Midbrain (tissue), 1 donor: ENCODE measurements at places on chromosomes 5 and 9.

GRCh38 chr5:123170816-123171215, 81.8 kb downstream of the PRDM6 start:
- DNase-seq, result no peak

DNA sequence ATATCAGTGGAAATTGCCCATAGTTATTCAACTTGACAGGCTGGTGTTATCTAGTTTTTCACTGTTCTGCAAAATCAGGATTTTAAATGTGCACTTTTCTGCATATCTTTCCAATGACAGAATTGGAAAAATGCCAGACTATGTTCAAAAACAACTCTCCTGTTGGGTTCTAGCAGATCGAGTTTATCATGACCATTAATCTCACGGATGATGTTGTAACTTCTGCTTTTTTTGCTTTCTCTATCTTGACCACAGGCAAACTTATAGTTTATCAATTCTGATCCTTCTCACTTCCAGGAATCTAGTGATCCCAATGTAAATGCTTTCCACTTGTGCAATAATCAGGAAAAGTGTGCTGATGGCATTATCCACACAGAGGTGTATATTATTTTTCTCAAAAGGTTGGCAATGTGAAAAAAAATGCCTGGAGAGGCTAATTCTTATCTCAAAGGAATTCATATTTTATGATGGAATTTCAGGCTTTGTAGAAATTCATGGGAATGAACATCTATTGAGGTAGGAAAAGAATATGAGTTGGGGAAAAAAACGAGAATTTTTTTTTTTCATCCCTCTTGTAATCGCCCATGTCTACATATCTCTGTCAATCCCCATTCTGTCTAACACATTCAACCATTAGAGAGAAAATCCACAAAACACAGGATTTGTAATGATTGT, 73.6 kb upstream of the DAB2 start:
- DNase-seq, result no peak

- no peak for DNase-seq
Observed at GRCh38 chr5:35030426-35031100, 17.2 kb downstream of the AGXT2 start.

DNA sequence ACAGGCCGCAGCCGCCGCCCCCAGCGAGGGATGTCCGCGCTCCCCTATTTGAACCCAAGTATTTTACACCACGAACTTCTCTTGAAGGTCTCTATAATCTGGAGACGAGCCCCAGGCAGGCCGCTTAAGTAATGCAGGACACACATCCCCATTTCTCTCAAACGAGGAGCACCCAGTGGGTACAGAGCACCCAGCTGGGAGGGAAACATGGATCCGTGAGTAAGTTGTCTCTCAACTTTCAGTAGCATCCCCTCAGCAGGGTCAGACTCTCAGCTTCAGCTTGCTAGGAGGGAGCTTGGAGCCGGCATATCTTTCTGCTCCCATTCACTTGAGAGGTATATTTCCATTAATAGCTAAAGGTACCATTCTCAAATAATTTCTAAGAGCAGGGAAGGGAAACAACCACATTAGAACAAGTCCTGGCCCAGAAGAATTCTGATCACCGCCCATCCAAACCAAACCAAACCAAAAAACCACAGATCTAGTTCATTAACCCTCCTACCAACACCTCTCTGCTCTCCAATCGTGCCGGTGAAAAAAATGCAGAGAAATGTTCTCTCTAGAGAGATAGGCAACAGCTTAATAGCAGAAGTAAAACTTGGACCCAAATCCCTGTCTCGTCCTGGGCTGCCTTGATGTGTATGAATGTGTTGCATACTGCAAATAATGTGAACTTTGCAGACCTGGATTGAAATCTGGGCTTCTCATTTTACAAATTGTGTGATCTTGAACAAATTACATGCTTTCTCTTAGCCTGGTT, 910 bp downstream of the TDRD7 start:
- peak; percentile 13 for DNase-seq

GRCh38 chr5:72281764-72282499, 38.1 kb downstream of the MRPS27 start:
- no peak for DNase-seq

- no peak for DNase-seq
Observed at GRCh38 chr5:60519372-60519771, 180.6 kb downstream of the DEPDC1B start.

GRCh38 chr5:133794771-133795415, 173.5 kb downstream of the C5orf15 start:
- DNase-seq, result no peak

DNA sequence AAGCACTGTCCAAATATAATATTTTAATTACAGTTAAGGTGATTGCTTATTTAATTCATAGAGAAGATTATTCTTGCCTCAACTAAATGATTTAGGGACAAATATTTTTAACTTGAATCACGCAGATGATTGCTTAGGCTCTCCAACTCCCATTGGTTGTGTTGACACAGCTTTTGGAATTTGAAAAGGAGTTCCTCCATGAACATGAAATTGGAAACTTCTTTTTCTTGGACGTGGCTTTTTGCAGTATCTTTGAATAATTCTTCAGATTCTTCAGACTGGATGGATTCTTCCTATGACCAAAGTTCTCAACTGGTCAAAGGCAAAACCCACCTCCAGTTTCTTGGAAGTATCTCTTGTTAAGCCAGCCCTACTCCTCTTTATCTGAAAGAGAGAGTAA, 456.4 kb upstream of the KLF4 start:
- DNase-seq, result no peak

DNA sequence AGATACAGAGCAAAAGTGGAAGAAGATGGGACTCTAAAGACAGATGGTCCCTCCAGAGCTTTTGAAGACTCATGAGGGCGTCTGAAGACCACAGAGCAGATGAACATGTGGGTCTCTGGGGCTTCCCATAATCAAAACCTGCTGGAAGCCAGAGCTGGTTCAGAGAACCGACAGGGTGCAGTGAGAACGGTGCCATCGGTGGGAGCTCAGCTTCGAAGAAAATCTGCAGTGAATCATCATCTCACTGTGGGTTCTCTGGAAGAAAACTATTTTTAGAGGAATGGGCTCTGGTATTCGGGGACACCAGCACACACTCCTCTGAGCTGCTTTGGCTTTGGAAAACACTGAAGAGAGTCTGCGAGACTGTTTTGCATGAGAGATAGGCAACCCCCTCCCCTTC, 222.4 kb upstream of the PANK3 start:
- no peak for DNase-seq

- no peak for DNase-seq
Observed at GRCh38 chr9:135746565-135746964, 44.6 kb downstream of the KCNT1 start.

DNA sequence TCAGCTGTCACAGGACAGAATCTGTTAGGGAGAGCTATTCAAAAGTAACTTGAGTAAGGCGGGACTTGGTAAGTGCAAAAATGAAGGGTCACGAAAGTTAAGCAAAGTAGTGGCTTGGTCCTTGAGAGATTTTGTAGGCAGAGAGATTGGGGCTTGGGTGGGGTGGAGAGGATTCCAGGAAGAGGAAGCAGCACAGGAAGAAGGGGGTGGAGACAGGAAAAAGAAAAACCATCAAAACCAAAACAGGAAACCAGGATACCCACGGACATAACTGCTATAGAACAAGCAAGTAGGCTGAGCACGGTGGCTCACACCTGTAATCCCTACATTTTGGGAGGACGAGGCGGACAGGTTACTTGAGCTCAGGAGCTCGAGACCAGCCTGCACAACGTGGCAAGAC, 3.7 kb downstream of the ROPN1L start:
- no peak for DNase-seq

DNA sequence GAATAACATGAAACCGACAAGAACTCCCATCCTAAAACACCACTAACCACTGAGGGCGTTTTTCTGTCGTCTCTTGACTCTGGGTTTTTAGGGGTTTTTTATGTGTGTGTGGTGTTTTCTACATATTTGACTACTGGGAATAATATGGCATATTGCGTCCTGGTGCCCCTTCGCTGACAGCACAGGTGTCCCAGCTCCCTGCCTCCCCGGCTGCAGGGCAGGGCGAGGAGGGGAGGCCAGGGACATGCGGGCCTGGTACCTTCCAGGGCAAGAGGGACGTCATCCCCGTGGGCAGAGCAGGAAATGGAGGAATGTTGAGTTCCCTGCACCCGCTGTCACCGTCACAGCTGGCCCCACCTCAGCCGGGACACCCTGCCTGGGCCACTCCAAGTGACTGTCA, 34.8 kb downstream of the VAV2 start:
- DNase-seq, result no peak

GRCh38 chr9:114769624-114770023, 36.2 kb downstream of the TNFSF15 start:
- DNase-seq, result no peak

DNA sequence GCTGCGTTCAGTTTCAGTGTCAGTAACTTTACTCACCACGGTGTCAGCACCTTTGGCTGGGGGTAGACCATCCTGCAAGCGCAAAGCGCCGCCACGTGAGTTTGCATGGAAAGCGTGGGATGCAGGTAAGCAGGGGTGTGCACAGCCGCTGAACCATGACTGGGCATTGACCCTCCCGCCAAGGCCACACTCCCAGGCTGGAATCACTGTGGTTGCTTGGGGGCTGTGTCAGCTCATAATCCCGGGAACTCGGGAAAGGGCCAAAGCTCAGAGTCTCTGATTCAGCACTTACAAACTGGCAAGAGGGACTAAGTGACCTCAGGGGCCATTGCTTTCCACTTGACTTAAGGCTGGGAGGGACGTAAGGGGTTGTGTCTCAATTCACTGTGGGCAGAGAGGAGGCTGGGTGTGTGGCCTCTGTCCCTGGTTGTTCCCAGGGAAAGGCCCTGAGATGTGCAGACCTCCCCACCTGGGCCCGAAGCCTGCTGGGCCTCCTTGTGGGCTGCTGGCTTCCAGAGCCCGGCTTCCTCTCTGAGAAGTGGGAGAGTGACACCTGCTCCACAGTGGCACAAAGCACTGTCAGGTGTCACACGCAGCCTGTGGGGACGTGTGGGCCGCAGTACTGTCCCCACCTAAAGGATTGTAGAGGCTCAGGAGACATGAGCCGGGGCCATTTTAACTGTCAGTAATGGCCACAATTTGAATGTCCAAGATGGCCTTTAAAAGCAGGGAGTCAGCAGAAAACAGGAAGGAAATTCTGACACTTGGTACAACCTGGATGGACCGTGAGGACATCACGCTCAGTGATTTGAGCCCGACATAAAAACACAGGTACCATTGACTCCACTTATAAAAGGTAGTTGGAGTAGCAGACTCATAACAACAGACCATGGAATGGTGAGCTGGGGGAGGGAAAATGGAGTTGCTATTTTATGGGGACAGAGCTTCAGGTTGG, 16.7 kb downstream of the ABO start:
- DNase-seq, result no peak

- DNase-seq, result no peak
Observed at GRCh38 chr5:181118369-181118768, 12.6 kb downstream of the OR2V1 start.

- DNase-seq, result no peak
Observed at GRCh38 chr9:21559402-21560280, 77.5 kb upstream of the IFNE start.

GRCh38 chr5:164967354-164967753, 1461.9 kb downstream of the MAT2B start:
- DNase-seq, result no peak

GRCh38 chr5:141788296-141788970, 89.8 kb downstream of the PCDH1 start:
- no peak for DNase-seq

DNA sequence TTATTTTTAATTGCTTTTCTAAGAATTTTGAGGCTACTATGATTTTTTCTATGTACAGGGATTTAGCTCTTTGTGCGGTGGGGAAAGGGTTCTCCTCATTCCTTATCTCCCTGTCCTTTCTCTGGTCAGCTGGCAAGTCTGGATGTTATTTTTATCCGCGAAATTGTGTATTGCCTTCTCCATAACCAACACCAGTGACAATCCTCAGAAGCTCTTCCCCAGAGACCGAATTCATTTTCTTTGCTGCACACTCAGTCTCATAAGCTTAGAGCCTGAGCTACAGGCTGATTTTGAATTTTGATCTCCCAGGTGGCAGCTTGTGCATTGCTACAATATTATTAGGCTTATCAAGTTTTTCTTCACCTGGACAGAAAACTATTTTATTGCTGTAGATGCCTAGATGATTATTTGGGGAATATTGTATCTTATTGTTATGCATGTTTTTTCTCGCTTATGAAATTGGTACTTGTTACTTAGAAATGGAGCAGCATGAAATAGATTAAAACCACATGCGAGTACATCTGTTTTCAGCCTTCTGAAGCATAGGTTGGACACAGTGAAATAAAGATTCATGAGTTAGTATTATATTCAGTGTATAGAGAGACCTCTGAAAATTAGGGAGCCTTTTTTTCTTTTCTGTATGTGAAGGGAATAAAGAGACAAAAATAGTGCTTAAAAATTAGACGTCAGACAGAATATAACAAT, 27.3 kb downstream of the CPEB4 start:
- no peak for DNase-seq

DNA sequence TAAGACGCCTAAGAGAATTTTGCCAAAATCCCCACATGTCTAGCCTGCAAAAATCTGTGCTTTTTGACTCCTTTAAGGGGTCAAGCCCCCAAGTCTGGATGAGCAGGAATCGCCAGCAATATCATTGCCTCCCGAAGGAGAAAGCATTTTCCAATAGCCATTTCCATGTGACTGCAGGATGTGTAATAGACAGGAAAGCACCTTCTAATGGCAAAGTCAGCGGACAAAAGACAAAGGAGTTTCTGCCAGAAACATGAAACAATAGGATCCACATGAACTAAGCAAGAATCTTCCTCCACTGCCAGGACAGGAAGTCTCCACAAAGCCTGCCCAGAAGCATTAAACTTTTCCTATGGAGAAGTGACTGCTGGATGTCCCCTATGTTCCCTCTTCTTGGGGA, 177.1 kb upstream of the PCSK5 start:
- DNase-seq, result no peak

GRCh38 chr5:54159153-54159892, 151.1 kb downstream of the ARL15 start:
- peak; percentile 4 for DNase-seq

DNA sequence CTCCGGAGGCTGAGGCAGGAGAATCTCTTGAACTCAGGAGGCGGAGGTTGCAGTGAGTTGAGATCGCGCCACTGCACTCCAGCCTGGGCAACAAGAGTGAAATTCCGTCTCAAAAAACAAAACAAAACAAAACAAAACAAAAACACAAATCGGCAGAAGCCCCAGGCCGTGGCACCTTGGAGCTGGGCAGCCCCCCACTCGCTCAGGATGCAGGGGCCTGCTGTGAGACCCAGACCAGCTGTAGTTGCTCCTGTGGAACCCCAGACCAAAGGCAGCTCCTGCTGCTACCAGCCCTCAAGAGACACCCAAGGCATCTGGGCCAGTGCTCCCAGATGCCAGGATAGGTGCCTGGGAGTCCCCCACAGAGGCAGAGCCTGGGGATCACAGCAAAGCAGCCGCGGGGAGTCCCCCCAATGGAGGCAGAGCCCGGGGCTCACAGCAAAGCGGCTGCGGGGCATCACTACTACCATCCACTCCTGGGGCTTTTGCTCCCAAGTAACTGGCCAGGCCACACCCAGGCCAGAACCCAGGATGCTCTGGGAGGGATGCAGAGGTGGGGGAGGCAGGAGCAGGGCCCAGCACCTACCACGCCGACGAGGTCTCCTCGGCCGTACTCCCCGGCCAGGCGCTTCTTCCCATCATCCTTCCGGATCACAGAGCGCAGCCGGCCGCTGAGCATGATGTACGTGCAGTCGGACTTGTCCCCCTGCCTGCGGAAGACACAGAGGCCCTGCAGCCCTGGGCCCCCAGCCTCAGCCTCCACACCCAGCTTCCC, 37.7 kb upstream of the NSMF start:
- DNase-seq, result no peak

GRCh38 chr5:130096483-130096882, 192.2 kb downstream of the CHSY3 start:
- no peak for DNase-seq

GRCh38 chr5:68269820-68270219, 54.3 kb downstream of the PIK3R1 start:
- DNase-seq, result no peak

GRCh38 chr5:116421080-116421629, 153.5 kb downstream of the SEMA6A start:
- no peak for DNase-seq
